ENCODE measurements at places on chromosomes 16 and 17. TPM values are rescaled to one million over a fixed set of nuclear protein-coding genes. Genes with fewer than 3 reads are reported as not detected.

DNA sequence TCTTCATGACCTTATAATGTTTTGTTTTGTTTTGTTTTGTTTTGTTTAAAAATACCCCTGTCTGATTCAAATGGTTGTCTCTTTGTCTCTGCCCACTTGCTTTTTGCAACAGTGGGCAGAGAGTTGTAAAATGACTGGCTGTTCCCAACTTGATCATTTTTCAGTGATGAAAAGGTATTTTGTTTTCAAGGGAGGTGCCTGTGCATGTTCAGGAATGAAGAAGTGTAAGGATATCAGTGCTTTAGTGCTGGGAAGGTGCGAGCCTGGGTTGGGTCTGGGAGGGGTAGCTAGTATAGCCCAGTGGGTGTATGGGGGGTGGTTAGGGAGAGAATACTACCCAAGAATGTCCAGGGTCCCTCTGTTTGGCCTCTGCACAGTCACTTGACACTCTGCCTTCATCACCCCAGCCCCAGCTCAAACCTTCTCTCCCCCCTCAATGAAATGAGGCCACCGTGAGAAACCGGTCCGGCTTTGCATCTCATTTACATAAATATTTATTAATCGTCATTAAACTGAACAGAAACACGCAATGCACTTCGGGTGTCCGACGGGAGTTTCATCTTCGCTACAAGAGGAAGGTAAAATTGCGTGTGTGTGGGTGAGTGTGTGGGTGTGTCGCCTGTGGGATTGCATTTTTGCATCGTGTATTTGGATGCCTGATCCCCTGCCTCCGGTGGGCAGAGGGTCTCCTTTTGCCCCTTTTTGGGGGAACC, 4.3 kb downstream of the NEUROD2 start:
- ATAC-seq = no peak
- no peaks in the 10 kb centered on the region for H3K36me3 ChIP-seq
- H3K4me1 ChIP-seq = peaks cover 62% of the 10 kb centered on the region
- no peak overlapping the region for H3K27ac ChIP-seq
- H3K4me3 ChIP-seq = no peak overlapping the region

- ATAC-seq = no peak
- H3K27ac ChIP-seq = no peak overlapping the region
- no peaks in the 10 kb centered on the region for H3K4me1 ChIP-seq
- H3K4me3 ChIP-seq = no peak overlapping the region
- H3K36me3 ChIP-seq = no peaks in the 10 kb centered on the region
- H3K27me3 ChIP-seq = no peaks in the 10 kb centered on the region
Observed at GRCh38 chr16:78463591-78463990, 364.1 kb downstream of the WWOX start.

DNA sequence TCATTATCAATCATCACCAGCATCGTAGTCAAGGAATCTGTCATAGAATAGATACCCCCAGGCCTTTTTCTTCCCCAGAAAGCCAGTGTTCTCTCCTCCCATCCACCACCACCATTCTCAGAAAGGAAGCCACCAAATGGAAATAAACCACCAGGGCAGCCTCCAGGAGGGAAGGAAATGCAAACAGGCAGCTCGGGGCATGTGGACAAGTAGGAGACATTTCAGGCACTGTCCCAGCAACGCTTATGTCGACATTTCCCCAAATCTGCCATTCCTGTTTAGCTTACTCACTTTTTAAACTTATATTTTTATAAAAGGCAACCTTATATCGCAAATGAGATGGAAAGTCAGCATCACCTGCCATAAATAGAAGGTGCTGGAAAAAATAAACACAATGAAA, 15.8 kb downstream of the EMP2 start:
- H3K4me3 ChIP-seq = no peak overlapping the region
- H3K4me1 ChIP-seq = no peaks in the 10 kb centered on the region
- peaks cover 3% of the 10 kb centered on the region for H3K36me3 ChIP-seq

DNA sequence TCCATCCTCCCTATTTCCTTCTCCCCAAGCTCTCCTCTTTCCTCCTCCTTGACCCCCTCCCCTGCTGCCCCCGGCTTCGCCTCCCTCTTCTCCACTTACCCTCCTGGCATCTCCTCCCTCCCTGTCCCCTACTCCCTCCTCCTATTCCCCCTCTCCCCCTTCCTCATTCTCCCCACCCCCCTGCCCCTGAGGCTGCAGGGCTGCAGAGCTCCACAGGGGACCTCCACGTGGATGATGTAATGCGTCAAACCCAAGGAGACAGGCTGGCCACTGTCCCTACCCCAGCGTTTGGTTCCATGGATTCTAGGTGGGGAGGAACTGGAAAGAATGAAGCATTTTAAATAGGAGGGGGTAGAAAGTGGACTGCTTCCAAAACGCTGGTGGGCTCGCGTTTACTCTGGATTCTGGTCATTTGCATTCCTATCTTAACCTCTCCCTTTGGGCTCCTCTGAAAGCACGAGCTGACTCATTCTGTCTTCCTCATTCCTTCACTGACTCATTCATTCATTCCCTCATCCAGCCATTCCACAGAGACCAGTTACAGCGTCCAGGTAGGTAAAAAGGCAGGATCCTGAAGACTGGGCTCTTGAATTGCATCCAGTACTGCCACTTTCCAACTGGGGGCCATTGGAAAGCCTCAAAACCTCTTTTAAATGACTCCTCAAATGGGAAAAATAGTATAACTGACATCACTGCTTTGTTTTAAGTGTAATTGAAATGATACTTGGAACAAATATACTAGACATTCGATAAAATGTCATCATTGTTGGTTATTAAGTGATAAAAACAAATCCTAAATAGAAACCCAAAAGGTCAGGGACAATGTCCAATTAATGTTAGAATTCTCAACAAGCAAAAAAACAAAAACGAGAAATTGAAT, 943 bp upstream of the COTL1 start:
- no peak overlapping the region for H3K4me3 ChIP-seq
- H3K27me3 ChIP-seq = peaks cover 5% of the 10 kb centered on the region
- no peaks in the 10 kb centered on the region for H3K4me1 ChIP-seq
- ATAC-seq = peak; percentile 31

Gene ANKRD40CL
- total RNA-seq = not detected

DNA sequence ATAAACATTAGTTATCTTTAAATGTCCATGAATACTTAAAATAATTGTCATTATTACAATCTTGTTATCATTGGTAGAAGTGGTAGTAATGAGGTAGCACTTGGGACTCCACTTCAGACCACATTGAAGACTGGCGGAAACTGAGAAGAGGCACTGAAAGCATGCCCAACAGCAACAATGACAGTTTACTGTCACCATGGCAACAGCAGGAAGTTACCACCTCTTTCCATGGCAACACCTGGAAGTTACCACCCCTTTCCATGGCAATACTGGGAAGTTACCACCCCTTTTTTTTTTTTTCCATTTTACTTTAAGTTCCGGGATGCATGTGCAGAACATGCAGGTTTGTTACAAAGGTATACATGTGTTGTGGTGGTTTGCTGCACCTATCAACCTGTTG, 494.9 kb upstream of the RBFOX1 start:
- no peak overlapping the region for H3K4me3 ChIP-seq
- ATAC-seq = no peak
- no peaks in the 10 kb centered on the region for H3K4me1 ChIP-seq
- no peaks in the 10 kb centered on the region for H3K27me3 ChIP-seq
- no peaks in the 10 kb centered on the region for H3K36me3 ChIP-seq

GRCh38 chr16:78842950-78843349, 743.5 kb downstream of the WWOX start:
- no peaks in the 10 kb centered on the region for H3K36me3 ChIP-seq
- peaks cover 5% of the 10 kb centered on the region for H3K4me1 ChIP-seq
- no peaks in the 10 kb centered on the region for H3K27me3 ChIP-seq
- no peak overlapping the region for H3K4me3 ChIP-seq
- ATAC-seq = no peak

Gene GRAP
- total RNA-seq = 5.1 TPM

GRCh38 chr16:58744497-58744896, 10.4 kb upstream of the GOT2 start:
- H3K27me3 ChIP-seq = no peaks in the 10 kb centered on the region
- no peak for ATAC-seq
- H3K4me3 ChIP-seq = no peak overlapping the region
- H3K4me1 ChIP-seq = no peaks in the 10 kb centered on the region

GRCh38 chr16:77944631-77945030, 77.7 kb upstream of the CLEC3A start:
- peaks cover 32% of the 10 kb centered on the region for H3K27me3 ChIP-seq
- H3K27ac ChIP-seq = no peak overlapping the region
- no peak for ATAC-seq
- H3K36me3 ChIP-seq = no peaks in the 10 kb centered on the region

Gene JPH3
- total RNA-seq = 1.1 TPM

DNA sequence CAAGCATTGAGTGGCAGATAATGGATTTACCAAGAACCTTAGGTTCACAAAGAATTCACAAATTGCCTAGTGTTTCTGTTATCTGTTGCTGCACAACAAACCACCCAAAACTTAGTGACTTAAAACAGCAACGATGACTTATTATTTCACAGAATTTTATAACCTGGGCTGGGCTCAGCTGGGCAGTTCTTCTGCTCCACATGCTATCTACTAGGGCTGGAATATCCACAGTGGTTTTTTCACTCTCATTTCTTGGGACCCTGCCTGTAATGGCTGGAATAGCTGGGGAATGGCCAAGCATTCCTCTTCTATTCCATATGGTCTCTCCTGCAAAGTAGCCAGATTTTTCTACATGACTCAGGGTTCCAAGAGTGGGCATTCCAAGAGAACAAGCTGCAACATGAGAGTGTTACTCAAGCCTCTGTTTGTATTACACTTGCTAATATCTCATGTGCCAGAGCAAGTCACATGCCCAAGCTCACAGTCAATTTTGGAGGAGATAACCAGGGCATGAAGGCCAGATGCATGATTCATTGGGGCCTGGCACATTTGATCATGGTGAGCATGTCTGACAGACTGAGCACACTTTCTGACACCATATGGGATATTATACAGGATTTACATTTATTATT, 4.9 kb upstream of the PSMD7 start:
- no peak overlapping the region for H3K27ac ChIP-seq
- no peak overlapping the region for H3K4me3 ChIP-seq
- no peaks in the 10 kb centered on the region for H3K36me3 ChIP-seq
- H3K27me3 ChIP-seq = no peaks in the 10 kb centered on the region
- peaks cover 5% of the 10 kb centered on the region for H3K4me1 ChIP-seq

DNA sequence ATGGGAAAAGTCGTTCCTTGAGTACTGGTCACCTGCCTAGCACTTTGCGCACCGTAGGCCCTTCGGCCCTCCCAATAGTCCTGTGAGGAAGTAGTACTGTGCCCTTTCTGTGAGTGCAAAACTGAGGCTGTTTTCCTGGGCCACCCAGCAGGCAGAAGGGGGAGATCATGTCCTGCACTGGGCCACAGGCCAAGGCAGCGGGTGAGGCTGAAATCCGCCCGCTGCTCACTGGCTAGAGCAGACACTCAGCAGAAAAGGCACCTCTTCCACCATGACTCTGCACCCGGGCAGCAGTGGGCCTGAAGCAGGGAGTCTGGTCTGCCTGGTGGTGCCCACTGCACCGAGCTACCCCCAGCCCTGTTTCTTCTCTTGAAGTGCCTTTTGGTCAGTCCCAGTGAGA, 20.2 kb downstream of the METTL22 start:
- no peaks in the 10 kb centered on the region for H3K27me3 ChIP-seq
- no peaks in the 10 kb centered on the region for H3K36me3 ChIP-seq
- ATAC-seq = no peak
- no peak overlapping the region for H3K4me3 ChIP-seq
- no peak overlapping the region for H3K27ac ChIP-seq

- ATAC-seq = no peak
- H3K36me3 ChIP-seq = no peaks in the 10 kb centered on the region
- no peak overlapping the region for H3K27ac ChIP-seq
Observed at GRCh38 chr16:59060207-59060606, 326.1 kb upstream of the GOT2 start.

- peaks cover 7% of the 10 kb centered on the region for H3K4me1 ChIP-seq
- no peak for ATAC-seq
- no peaks in the 10 kb centered on the region for H3K27me3 ChIP-seq
- H3K36me3 ChIP-seq = peaks cover 66% of the 10 kb centered on the region
- peak overlapping the region; percentile 80 for H3K27ac ChIP-seq
Observed at GRCh38 chr17:50100480-50100883, 5.3 kb downstream of the PDK2 start.

Gene KIF19
- total RNA-seq = 0.93 TPM

Gene CBFA2T3
- 1.5 TPM for total RNA-seq

Gene HS3ST2
- total RNA-seq = 0.66 TPM

DNA sequence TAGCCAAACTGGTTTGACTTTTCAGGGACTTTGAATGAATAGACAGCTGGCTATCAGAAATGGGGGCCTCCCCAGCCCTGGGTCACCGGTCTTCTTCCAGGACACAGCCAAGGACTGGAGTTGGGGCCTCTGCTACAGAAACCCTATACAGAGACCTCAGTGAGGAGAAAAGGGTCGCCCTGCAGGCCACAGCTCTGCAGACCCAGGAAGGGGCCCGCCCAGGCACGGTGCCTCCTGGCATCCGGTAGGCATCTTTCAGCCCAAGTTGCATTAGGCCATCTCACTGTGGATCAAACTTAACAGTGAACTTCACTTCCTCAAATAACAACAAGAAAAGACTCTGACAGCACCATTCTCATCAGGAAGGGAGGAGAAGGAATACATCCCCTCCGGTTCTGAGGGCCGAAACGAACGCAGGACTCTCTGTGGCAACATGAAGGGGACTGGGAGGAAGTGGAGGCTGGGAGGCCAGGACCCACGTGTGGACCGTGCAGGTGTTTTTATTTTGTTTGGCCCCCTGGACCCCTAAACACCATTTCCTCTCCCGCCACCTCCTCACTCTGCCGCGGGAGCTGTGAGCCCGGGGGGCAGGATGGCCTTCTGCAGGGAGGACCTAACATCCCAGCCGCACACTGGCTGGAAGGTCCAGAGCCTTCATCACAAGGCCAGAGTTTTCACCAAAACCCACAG, 7.2 kb downstream of the SLC38A10 start:
- H3K27ac ChIP-seq = no peak overlapping the region
- H3K27me3 ChIP-seq = no peaks in the 10 kb centered on the region
- H3K4me3 ChIP-seq = no peak overlapping the region
- no peaks in the 10 kb centered on the region for H3K36me3 ChIP-seq
- no peak for ATAC-seq

Gene SHMT1
- 30.3 TPM for total RNA-seq

Gene NACA2
- not detected for total RNA-seq

Gene HDAC5
- 78.1 TPM for total RNA-seq

- no peak for ATAC-seq
- H3K4me1 ChIP-seq = peaks cover 32% of the 10 kb centered on the region
- peaks cover 40% of the 10 kb centered on the region for H3K36me3 ChIP-seq
- H3K27me3 ChIP-seq = no peaks in the 10 kb centered on the region
Observed at GRCh38 chr17:81509207-81509971, 3.2 kb downstream of the ACTG1 start.

GRCh38 chr17:35046245-35046644, 17.3 kb downstream of the RFFL start:
- no peaks in the 10 kb centered on the region for H3K36me3 ChIP-seq
- H3K4me3 ChIP-seq = no peak overlapping the region
- H3K27me3 ChIP-seq = no peaks in the 10 kb centered on the region
- peaks cover 9% of the 10 kb centered on the region for H3K4me1 ChIP-seq
- ATAC-seq = no peak

- H3K27me3 ChIP-seq = no peaks in the 10 kb centered on the region
- no peak for ATAC-seq
- no peaks in the 10 kb centered on the region for H3K4me1 ChIP-seq
- H3K27ac ChIP-seq = no peak overlapping the region
- peaks cover 35% of the 10 kb centered on the region for H3K36me3 ChIP-seq
Observed at GRCh38 chr16:12569061-12569460, 234.6 kb downstream of the CPPED1 start.

- ATAC-seq = peak; percentile 52
- H3K36me3 ChIP-seq = no peaks in the 10 kb centered on the region
- peak overlapping the region; percentile 74 for H3K27ac ChIP-seq
- no peak overlapping the region for H3K4me3 ChIP-seq
- no peaks in the 10 kb centered on the region for H3K27me3 ChIP-seq
Observed at GRCh38 chr17:61323909-61324868, 75.5 kb upstream of the TBX2 start.

Measured in gastroesophageal sphincter (tissue), 4 donors.